ENCODE measurements at places on chromosomes 13 and 19.

DNA sequence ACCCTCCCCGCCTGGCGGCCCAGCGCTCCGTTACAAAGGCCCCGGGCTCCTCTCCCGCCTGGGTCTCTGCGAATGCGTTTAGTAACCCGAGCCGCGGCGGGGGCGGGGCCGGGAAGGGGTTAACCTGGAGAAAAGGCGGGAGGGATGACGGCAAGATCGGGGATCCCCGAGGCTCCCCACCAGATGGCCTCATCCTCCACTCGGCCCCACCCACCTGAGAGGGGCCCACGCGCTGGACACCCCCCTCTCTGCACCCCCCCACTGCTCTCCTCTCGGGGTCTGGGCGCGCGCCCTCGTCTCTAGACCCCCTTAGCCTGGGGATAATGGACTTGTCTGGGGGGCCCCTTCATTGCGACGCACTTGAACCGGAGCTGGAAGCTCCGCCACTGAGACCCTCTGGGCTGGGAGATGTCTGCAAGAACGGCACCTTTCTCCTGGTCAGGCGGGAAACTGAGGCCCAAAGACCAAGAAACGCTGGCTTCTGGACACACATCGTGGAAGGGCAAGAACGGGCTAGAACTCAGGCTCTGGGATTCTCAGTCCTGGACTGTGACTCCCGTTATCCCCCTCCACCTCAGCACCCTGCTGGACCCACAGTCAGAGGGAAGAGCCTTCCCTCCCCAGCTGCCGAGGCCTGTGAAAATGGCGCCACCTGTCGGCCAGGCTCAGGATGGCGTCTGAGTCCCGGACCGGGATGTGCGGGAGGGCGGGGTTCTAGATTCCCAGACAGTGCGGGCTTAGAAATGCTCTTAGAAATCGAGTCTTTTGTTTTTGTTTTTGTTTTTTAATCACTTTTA lies 2.9 kb upstream of the LTBP4 start:
- DNase-seq: peak; percentile 68

DNA sequence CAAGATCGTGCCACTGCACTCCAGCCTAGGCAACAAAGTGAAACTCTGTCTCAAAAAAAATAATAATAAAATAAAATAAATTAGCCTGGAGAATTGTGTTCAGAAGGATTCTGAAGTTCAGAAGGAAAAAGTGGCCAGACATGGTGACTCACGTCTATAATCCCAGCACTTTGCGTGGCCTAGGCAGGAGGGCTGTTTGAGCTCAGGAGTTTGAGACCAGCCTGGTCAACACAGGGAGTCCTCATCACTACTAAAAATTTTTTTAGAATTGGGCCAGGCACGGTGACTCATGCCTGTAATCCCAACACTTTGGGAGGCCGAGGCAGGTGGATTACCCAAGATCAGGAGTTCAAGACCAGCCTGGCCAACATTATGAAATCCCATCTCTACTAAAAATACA lies 6.0 kb downstream of the RDH8 start:
- no peak for DNase-seq

- no peak for DNase-seq
Measured at GRCh38 chr13:35984776-35985453, 146.3 kb downstream of the DCLK1 start.

GRCh38 chr19:58217069-58217481 lies 11.6 kb upstream of the ZNF544 start:
- no peak for DNase-seq

DNA sequence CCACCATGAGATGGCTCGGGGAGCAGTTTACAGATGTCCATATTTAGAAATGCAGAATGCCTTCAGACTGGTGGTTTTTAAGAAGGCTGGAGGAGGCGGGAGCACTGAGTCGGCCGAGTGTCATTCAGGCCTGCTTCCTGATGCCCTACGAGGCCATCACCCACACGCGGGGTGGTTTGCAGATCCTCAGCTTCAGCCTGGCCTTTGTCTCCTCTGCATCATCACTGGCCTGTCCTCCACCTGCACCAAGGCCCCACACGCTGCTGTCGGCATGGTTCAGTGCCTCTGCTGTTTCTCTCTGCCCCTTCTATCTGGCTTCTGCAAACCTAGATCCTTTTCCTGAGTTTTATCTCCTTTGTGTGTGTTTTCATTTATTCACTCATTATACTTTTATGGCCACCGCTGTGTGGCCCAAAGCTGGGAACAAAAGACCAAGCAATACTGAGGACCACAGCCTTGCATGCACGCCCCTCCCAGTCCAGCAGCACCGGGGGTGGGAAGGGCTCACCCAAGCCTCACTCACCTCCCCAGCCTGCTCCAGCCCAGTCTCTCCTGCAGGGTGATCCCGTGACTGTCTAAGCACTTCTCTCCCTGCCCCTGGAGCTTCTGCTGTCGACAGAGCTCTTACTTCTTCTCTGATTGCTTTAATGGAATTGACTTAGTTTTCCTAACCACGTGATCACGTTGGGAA lies 240.8 kb downstream of the TEX29 start:
- DNase-seq: no peak

- DNase-seq: no peak
Measured at GRCh38 chr13:50629966-50630365, 213.5 kb downstream of the DLEU7 start.

DNA sequence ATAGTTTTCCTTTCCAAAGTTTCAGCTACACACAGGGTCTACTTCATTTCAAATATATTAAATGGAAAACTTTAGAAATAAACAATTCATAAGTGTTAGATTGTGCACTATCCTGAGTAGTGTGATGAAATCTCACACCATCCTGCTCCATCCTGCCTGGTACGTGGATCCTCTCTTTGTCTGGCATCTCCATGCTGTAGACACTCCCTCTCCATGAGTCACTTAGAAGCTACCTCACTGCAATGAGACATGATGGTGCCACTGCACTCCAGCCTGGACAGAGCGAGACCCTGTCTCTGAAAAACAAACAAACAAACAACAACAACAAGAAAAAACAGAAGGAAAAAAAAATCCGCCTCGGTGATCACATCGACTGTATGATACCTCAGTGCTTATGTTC lies 191.8 kb downstream of the PCCA start:
- no peak for DNase-seq

GRCh38 chr13:41833201-41833600 lies 127.7 kb downstream of the VWA8 start:
- no peak for DNase-seq

DNA sequence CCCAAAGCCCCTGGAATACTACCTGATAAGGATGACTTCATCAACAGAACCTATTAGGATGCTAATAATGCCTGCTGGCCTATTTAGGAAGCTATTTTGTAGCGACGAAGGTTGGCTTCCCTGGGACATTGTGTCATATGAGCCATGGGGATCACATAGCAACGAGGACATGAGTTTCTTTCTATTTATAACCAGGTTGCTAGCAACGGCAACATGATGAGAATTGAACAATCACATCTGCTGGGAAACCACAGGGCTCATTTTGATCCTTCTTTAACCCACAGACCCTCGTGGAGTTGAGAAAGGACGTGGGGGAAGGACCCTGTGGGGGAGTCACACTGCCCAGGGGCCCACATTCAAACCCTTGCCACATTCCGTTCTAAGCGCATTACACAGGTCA lies 172.2 kb downstream of the COL4A1 start:
- DNase-seq: no peak

GRCh38 chr13:25046985-25047511 lies 48.9 kb upstream of the PABPC3 start:
- no peak for DNase-seq

DNA sequence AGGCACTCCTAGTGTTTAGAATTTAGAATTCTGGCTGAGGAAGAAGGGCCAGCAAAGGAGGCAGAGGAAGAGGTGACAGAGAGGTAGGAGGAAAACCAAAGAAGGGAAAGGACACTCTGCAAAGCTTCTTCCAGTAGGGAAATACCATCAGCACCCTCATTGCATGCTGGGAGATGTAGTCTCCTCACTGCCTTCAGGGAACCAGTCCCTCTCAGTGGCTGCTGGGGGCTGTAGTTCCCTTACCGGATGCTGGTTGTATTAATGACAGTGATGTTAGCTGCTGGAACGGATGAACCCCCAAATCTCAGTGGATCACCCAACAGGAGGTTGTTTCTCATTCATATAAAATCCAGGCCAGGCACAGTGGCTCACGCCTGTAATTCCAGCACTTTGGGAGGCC lies 10.1 kb downstream of the GRIN2D start:
- DNase-seq: no peak

- DNase-seq: no peak
Measured at GRCh38 chr19:47005164-47005641, 14.4 kb upstream of the NPAS1 start.
